Tongue (tissue), 3 donors: ENCODE measurements at places on chromosomes 11 and 22. TPM values are rescaled to one million over a fixed set of nuclear protein-coding genes. Genes with fewer than 3 reads are reported as not detected.

TRPM5 gene
- 0.41 TPM for total RNA-seq

CAPRIN1 gene
- total RNA-seq: 175 TPM

GRK3 gene
- 8.5 TPM for total RNA-seq

HEPHL1 gene
- total RNA-seq: not detected

RASSF10 gene
- 4.8 TPM for total RNA-seq

CEP126 gene
- total RNA-seq: 4.2 TPM

BANF1 gene
- total RNA-seq: 29.8 TPM

PIWIL4 gene
- 9.0 TPM for total RNA-seq

IL10RA gene
- total RNA-seq: 5.9 TPM

POTEH gene
- total RNA-seq: not detected

TUT1 gene
- total RNA-seq: 5.8 TPM

GRCh38 chr11:117559698-117560097 lies 232.0 kb downstream of the CEP164 start:
- DNase-seq: no peak

DNA sequence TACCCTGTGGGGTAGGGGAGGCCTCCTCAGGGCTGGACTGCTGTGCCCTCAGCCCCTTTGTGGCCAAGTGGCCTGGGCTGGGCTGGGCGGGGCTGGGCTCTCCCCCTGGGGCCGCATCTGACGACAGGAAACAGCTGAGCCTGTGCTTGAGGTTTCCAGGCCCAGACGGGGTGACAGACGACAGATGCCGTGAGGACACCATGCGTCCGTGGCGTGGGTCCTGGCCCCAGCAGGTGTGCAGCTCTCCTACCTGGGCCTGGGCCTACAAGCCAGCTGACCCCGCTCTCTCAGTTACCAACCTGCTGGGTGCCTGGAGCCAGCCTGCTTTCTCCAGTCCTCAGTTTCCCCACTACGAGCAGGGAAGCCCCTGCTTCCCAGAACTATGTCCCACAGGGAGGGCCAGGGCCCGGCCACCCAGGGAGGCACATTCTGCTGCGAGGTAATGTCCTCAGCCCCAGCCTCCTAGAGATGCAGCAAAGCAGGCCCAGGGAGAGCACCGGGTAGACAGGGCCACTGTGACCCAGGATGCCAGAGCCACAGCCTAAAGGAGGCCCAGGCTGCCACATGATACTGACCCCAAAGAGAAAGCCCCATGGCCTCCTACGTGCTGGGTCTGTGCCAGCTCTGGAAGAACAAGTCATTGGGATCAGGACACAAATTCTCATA lies 181.3 kb downstream of the IGLL1 start:
- DNase-seq: no peak

- DNase-seq: no peak
Observed at GRCh38 chr11:69051381-69052342, 2.9 kb downstream of the TPCN2 start.

- no peak for DNase-seq
Observed at GRCh38 chr22:49349841-49350381, 477.8 kb downstream of the BRD1 start.

- no peak for DNase-seq
Observed at GRCh38 chr11:24591283-24591682, 94.4 kb downstream of the LUZP2 start.

GRCh38 chr11:46112961-46113607 lies 8.2 kb downstream of the PHF21A start:
- DNase-seq: peak; percentile 79

DNA sequence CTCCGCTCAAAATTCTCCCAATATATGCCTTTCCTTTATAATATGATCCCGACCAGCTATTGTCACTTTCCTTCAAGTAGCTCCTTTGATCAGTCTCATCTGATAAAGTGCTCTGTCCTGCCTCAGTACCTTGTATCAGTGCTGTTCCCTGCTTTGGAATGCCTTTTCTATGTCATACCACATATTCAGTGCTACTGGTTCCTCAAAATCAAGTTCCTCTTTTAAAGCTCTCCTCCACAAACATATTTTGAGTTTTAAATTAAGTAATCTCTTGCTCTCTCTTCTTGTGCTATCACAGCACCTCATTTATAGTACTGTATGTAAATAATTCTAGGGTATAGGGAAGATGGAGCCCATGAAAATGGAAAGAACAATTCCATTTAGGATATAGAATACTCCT lies 137.1 kb upstream of the CTSC start:
- no peak for DNase-seq

DNA sequence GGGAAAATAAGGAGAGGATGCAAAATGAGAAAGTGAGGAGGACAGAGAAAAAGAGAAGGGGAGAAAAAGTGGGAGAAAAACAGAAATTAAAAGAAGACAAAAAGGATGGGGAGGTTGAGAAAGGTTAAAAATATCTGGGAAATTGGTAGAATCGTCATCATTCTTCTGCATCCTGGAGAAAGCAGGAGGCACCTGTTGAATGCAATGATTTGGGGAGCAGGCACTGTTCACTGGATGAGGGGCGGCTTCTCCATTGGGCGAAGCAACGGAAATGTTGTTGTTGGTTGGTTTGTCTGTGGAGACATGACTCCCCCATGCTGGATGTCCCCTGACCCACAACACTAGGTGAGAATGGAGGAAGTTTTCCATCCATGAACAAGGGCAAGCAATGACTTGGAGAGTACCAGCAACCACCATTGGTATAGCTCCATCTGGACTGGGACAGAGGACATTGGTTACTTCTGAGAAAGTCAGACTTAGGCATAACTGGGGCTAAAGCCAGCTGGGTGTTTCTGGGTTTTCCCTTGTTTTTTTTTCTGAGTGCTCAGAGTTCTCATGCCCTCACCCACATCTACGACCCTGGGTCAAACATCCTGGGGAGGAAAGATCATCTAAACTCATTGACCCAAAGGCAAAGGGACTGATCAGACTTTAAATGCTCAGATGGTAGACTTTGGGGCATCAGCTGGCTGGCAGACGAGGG lies 11.9 kb upstream of the CD44 start:
- no peak for DNase-seq

GRCh38 chr22:49086181-49086580 lies 741.5 kb downstream of the BRD1 start:
- DNase-seq: no peak

GRCh38 chr11:122207921-122208764 lies 92.1 kb upstream of the BLID start:
- DNase-seq: no peak

GRCh38 chr11:120133216-120134105 lies 4.5 kb downstream of the TRIM29 start:
- no peak for DNase-seq

DNA sequence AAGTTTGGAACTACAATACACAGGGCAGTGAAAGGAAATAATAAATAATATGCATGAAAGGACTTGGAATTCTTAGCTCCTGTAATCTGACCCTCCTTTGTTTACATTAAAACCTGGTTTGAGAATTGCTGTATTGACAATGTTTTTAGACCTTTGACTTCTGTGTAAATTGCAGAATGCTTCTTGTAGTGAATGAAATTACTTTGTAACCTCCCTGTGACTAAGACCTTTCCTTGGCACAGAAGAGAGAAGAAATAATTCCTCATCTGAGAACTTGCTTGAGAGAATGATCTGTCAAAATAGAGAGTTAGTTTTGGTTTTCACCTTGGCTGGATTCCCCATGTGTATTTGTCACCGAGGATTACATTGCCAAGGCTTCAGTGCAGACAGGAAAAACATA lies 640.0 kb upstream of the ANO5 start:
- DNase-seq: peak; percentile 48

GRCh38 chr22:44196731-44197131 lies 16.0 kb downstream of the PARVG start:
- DNase-seq: no peak

DNA sequence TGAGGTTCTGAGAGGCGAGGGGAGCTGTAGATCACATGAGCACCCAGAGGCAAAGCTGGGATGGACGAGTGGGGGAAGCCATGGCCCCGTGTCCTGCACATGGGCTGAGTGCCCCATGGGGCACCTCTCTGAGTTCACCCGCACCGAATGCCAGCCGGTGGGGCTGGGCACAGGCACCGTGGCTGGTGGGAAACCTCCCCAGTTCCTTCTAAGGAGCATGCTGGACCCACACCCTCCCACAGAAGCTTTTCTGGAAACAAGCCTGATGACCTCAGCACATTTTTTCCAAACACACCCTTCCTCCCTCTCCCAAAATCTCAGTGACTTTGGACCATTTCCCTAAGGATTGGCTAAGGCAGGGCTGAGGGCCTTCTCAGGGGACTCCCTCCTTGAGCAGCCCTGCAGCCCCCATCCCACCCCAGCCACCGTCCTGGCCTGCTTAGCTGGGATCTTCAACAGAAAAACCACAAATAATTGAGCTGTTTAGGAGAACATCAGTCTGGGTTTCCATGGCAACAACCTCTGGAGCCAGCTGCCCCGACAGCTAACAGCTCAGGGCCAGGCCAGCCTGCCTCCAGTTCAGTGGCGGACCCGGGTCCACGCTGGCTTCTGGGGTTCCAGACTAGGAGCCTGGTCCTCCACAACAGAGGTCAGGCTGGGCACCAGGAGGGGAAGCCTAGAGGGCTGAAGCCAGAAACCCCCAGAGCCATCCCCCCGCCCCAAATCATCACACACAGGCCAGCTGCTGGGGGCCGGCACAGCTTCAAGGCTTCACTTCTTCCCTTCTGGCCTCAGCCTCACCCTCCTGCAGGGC lies 18.1 kb upstream of the LINC01488 start:
- DNase-seq: peak; percentile 91

DNA sequence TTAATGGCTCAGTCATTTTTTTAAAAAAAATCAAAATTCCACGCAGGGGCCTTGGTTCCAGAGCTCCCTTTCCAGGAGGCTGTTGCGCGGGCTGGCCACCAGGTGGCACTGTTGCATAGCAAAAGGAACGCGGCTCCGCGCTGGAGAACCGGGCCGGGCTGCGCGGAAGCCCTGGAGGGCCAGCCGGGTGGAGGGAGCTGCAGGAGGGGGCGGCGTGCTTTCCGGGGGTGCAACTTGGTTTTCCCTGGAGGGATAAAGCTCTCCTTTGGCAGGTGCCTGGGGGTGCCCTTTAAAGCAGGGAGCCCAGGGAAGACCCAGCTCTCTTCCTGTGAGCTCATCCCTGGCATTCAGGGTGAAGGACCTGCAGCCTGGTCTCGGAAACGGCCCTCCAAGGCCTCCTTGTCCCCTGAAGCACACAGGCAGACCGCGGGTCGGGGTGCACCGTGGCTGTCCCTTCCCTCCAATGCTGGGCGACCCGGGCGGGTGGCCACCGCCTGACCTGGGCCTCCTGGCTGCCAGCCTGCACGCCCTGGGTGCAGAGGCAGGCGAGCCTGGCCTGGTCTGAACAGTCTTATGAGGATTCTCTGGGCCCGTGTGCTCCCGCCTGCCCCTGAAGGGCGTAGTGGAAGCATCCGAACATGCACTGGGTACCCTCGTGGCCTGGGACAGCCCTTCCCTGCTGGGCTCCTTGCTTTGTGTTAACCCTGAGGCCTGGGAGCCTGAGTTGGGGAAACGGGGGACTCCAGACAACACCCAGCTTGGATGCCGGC lies 23.4 kb downstream of the KRTAP5-5 start:
- peak; percentile 87 for DNase-seq

- no peak for DNase-seq
Observed at GRCh38 chr22:23791738-23792645, 5.2 kb downstream of the SMARCB1 start.

DNA sequence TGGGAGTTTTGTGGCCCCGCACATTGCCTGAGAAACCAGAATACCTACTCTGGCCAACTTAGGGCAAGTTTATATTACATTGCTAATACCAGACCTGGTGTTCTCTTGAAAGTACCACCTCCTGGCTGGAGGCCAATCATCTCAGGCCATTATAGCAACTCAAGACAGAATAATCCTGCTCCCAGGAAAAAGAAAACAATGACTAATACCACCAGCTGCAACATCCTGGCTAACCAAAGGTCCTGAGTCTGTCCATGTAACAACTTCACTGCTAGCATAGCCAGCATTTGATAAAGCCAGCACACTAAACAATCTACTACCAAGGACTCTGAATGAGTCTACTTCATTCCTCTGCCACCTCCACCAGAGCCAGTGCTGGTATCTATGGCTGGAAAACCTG lies 1298.7 kb upstream of the CNTN5 start:
- no peak for DNase-seq

DNA sequence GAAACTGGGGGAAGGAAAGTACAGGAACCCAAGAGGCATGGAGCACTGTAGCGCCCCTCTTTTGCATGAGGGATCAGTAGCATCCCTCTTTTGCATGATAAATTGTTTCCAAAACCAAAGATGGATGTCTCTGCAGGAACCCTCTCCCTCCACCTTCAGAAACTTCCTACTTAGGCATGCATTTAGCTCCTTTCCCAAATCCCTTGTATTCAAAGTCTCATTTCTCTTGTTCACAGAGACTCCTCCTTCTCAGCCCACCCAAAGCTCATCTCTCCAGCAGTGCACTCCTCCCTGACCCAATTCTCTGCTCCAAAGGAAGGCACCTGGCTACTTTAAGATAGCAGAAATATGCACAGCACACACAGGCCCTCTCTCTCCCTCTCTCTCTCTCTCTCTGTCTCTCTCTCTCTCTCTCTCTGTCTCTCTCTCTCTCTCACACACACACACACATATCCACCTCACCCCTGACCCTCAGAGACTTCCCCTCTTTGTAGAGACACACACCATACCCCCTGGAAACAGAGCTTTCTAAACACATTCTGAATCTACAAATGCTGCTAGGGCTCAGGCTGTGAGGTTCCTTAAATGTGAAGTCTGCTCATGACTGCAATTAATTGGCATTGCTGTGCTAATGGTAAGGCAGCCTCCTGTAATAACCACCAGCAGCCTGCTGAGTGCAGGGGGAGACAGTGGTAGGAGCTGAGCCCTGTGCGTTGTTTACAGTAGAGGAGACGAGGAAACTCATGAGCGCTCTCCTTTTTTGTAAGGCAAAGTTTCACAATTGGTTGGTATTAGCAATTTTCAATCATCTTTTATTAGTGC lies 519.6 kb downstream of the NTM start:
- no peak for DNase-seq

DNA sequence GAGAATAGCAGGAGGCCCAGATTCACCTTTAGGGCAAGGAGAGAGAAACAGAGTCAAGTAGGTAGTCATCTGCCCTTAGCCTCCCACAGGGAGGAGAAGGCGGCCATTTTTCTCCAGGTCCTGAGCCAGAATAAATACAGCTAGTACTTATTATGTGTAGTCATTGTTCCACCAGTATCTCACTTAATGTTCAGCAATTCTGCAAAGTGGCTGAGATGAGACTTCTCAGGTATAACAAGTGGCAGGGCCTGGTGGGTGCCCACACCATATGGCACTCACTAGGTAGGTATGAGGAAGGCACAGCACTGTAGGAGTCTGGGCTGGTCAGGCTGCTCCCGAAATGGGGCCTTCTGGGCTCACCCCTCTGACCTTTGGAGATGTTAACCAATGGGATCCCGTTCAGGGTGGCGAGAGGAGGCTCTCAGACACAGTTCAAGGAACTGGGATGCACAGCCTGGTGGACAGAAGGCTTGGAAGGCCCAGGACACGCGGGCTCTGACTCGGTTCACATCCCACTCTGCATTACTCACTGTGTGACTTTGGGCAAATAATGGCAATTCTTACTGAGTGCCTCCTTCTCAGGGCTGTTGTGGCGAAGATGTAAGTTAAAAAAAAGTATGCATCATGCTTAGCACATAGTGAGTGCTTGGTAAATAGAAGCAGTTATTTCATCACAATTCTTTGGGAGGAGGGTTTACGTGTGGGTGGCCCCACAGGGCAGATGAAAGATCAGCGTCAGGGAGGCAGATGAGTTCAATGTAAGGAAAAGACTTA lies 25.1 kb downstream of the RTN4RL2 start:
- DNase-seq: no peak
